AG08396 (cell line): ENCODE measurements at places on chromosomes 6 and 20.

- DNase-seq = no peak
These were observed 2.1 kb downstream of the FKBP1A start for GRCh38 chr20:1390581-1391403.

DNA sequence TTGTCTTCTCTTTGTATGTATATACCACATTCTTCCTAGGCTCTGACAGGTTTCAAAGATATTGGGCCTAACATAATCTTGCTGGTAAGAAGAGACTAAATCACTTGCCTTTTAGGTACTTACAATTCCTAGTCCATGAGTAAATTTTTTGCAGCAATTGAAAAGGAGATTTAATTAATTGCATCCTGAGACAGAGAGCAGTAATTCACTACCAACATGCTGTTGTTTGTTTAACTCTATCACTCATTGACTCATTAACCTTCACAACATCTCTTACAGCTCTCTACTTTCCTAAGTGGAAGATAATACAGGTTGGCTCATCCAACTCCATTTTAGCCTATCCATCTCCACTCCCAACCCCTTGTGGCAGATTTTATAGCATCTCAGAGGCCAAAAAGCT is 280.4 kb downstream of the ALDH8A1 start:
- DNase-seq = no peak

DNA sequence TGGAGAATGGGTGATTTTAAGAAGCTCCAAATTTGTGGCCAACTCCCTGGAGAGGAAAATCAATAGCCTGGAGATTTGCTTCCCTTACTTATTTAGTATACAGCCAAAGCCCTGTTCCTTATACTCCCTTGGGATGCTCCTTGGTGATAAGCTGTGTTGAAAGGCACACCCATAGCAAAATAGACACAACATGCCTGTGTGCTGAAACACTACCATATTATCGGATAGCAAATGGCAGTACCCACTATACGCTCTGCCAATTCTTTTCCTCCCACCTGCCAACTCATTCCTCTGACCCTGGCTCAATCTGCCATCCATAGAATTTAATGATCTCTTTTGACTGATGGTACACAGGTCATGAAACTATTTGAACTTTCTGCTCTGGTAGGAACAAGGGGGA is 98.2 kb downstream of the CLIC5 start:
- DNase-seq = no peak

DNA sequence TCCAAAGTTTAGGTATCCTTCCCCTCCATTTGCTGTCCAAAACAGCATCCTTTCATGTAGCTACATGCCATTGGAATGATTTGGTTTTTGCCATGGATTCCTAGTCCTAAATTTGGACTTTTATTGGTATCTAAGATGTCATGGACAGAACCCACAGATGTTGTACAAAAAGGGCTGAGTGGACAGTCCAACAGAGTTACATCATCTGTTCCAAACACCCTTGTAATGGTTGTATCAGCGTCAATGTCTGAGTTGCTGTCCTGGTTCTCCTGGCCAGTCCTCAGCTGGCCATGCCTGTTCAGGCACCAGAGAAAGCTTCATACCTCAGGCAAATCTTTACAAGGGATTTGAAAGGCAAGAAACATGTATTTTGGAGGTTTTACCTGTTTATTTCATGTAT is 191.3 kb downstream of the ESR1 start:
- DNase-seq = no peak

- DNase-seq = peak; percentile 29
These were observed 25.2 kb downstream of the RIOK1 start for GRCh38 chr6:7414811-7415210.

- no peak for DNase-seq
These were observed 799 bp upstream of the ME1 start for GRCh38 chr6:83431545-83432155.

DNA sequence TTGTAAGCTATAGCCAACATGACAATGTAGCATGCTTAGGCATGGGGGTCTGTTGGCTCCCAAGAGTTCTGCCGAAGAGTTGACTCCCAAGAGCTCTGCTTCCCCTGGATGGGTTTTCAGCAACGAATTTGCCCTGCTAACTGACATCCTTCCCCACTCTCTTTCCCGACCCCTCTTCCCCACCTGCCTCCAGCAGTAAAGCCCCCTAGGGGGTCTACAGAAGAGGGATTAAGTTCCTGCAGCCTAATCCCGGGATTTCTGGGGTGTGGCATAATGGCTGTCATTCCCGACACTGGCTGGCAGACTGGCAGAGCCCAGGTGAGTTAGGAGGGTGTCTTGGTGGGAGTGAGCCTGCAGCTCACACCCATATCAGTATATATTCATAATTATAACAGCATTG is 121.0 kb upstream of the ZNF184 start:
- no peak for DNase-seq

GRCh38 chr20:25245461-25245860 is 2.4 kb upstream of the PYGB start:
- no peak for DNase-seq

DNA sequence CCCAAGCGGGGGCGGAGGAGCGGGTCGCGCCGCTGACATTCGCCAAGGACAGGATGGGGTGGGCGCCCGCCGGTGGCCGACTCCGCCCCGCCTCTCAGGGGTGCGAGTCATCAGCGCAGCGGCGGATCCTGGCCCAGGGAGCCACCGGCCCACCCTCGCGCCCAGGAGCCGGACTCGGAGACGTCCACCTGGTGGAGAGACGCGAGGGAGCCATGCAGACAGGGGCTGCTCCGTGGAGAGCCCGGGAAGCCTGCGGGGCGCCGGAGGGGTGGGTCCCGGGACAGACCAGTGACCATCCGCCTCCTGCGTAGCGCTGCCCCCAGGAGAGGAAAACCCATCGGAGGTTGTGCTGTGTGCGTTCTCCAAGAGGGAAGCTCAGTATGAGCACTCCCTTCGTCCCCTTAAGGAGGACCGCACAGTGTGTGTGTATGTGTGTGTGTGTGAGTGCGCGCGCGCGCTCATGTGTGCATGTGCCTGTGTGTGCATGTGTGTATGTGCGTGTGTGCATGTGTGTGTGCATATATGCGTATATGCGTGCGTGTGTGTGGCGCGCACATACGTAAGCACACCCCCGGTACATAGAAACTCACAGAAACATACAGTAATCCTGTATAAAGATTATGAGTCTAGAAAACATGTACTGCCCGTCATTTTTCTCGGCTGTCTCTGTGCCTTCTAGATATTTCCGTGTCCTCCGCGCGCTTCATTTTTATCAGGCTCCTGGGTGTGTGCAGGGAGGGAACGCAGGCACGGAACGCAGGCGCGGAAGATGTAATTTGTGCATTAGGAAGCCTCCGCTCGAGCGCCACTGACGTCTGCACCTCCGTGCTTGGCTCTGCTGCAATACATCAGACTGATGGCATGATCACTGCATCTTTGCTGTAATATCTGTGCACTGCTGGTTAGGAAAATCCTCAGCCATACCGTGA is 158.9 kb downstream of the TBXT start:
- DNase-seq = peak; percentile 43

DNA sequence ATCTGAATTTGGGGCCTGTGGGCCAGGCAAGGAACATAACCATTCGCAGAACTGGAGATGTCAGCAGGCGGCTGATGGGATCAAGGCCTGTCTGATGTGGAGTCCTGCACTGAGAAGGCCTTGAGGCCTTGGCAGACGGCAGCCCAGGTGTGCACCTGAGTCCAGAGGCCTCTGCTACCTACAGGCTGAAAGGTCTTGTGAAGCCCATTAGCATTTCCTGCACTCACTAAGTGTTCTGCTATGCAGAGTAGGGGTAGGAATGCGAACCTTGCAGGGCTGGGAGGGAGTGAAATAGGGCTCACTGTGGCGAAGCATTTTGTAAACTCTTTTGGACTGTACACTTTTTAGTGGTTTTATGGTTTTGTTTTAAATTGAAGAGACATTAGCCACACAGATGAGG is 48.3 kb upstream of the RNF24 start:
- DNase-seq = peak; percentile 37

- no peak for DNase-seq
These were observed 114.8 kb upstream of the LAMA2 start for GRCh38 chr6:128768187-128768586.

GRCh38 chr6:157556144-157556645 is 175.2 kb downstream of the ZDHHC14 start:
- no peak for DNase-seq

- DNase-seq = no peak
These were observed 213.9 kb upstream of the PRDM1 start for GRCh38 chr6:105872249-105872648.

DNA sequence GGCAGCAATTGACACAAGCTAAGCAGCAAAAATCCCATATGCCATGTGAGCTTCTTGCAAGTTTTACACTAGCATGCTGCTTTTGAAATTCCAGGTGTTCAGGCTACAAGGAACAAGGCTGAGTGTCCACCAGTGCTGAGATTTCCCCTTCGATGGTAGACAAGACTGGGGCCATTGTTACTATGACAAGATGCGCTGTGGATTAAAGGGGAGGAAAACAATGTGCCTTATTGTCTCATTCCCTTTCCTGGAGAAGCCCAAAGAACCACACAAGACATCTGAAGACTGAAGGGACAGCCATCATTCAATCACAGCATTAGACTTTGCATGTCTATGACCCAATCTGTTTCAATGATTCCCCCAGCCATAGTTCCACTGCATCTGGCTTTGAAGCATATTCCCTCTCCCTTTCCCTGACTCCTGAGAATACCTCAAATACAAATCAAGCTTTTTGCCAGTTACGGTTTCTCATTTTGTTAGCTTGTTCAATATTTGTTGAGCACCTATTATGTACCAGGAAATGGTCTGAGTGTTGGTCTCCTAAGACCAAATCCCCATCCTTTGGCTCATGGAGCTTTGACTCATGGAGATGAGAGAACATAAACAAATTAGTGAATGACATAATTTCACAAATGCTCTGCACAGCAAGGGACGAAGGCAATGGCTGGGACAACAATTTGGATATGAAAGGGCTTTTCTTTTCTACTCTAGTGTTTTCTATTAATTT is 23.4 kb upstream of the SCGN start:
- DNase-seq = no peak

GRCh38 chr20:6583134-6583738 is 184.2 kb upstream of the BMP2 start:
- DNase-seq = peak; percentile 57

- DNase-seq = no peak
These were observed 413.2 kb downstream of the LMBRD1 start for GRCh38 chr6:69383627-69384026.

- no peak for DNase-seq
These were observed 1033.0 kb upstream of the FLRT3 start for GRCh38 chr20:15370370-15370769.

DNA sequence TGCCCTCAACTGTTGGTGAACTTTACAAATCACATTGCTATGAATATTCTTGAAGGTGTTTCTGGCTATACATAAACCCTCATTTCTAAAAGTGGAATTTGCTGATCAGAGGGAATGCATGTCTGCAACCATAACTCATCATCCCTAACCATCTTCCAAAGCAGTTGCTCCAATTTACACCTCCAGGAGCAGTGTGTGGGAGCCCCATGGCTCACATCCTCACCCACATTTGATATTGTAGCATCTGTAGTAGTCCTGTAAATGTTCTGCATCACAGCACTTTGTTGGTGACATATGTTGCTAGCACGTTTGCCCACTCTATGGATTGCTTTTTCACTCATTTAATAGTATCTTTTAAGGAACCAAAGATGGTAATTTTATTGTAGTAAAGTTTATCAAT is 183.8 kb upstream of the SMLR1 start:
- DNase-seq = no peak

GRCh38 chr6:138086573-138087196 is 20.5 kb downstream of the PERP start:
- no peak for DNase-seq

GRCh38 chr6:125910527-125910926 is 46.0 kb upstream of the HINT3 start:
- DNase-seq = no peak
